ENCODE measurements at places on chromosomes 16 and 17. TPM values are rescaled to one million over a fixed set of nuclear protein-coding genes. Genes with fewer than 3 reads are reported as not detected.
A peak's percentile ranks its signal among the peaks of the same experiment; 100 is the strongest.

- H3K36me3 ChIP-seq, result no peaks in the 10 kb centered on the region
- no peak overlapping the region for H3K4me3 ChIP-seq
- H3K4me1 ChIP-seq, result peaks cover 17% of the 10 kb centered on the region
Measured at GRCh38 chr16:35628976-35629375, 2169.6 kb downstream of the TP53TG3F start.

- H3K4me3 ChIP-seq, result peak overlapping the region; percentile 79
- no peaks in the 10 kb centered on the region for H3K36me3 ChIP-seq
- DNase-seq, result no peak
- H3K27ac ChIP-seq, result peak overlapping the region; percentile 96
- peaks cover 5% of the 10 kb centered on the region for H3K4me1 ChIP-seq
- no peaks in the 10 kb centered on the region for H3K27me3 ChIP-seq
Measured at GRCh38 chr17:67993998-67994361, 2.3 kb downstream of the C17orf58 start.

Gene SCNN1G
- polyA plus RNA-seq, result not detected

DNA sequence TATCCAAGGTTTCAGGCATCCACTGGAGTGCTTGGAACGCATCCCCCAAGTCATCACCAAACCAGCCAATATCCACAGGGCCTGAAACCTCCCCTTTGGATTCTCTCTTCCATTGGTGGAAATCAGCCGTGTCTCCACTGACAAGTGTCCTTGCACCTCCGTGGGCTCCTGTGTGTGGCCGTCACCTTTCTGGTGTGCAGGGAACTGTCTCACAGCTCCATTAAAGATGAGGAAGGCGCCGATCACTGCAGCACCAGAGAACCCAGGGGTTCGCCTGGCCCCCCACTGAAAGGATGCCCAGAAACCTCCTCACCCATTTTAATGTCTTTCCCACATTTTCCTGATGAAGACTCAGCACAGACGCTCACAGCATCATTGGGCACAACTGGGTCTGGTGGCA lies 17.8 kb upstream of the METRNL start:
- H3K27ac ChIP-seq, result no peak overlapping the region
- no peak overlapping the region for H3K4me3 ChIP-seq
- H3K36me3 ChIP-seq, result no peaks in the 10 kb centered on the region
- no peaks in the 10 kb centered on the region for H3K27me3 ChIP-seq
- DNase-seq, result no peak

DNA sequence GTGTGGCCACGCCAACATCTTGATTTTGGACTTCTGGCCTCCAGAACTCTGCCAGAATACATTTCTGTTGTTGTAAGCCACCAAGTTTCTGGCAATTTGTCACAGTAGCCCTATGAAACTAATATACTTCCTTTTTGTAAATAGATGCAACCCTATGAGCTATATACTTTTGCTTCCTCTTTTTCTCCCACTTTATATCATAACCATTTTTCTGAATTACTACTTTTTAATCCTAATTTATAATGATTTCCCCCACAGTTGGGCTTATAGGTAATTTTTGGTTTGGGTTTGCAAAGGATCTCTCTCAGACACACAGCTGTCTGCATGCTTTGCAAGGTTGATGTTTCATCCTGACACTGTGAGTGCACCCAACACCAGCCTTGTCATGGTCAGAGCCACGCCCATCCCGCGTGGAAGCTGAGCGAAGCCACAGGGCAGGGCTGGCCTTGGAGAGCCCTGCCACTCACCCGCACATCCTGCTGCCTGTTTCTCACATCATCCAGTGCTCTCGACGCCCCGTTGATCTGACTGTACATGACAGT lies 5.8 kb downstream of the TRIM25 start:
- peak overlapping the region; percentile 40 for H3K27ac ChIP-seq
- DNase-seq, result peak; percentile 80
- H3K27me3 ChIP-seq, result no peaks in the 10 kb centered on the region
- no peak overlapping the region for H3K4me3 ChIP-seq

Gene AOC2
- 5.7 TPM for polyA plus RNA-seq

Gene ODAD4
- 53.7 TPM for polyA plus RNA-seq

GRCh38 chr16:77308163-77308561 lies 109.0 kb downstream of the SYCE1L start:
- DNase-seq, result no peak
- H3K4me3 ChIP-seq, result no peak overlapping the region
- no peaks in the 10 kb centered on the region for H3K27me3 ChIP-seq
- no peaks in the 10 kb centered on the region for H3K36me3 ChIP-seq
- H3K27ac ChIP-seq, result no peak overlapping the region
- H3K4me1 ChIP-seq, result no peaks in the 10 kb centered on the region

DNA sequence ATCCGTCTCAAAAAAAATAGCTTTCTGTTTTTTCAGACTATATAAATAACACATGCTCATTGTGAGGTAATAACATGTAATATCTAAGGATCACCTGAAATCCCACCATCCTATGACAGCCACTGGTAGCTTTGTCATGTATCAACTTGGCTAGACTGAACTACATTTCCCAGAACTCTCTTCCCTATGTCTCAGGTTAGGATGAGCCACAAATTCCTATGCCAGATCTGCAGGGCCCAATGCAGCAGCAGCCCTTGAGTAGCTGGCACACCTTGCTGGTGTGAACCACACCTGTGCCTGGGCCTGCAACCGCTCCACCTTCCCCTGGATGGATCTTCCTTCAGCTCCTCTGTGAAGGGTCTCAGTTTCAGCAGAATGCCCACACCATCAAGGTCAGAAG lies 28.1 kb downstream of the OGFOD1 start:
- no peak overlapping the region for H3K27ac ChIP-seq
- H3K36me3 ChIP-seq, result no peaks in the 10 kb centered on the region
- no peaks in the 10 kb centered on the region for H3K4me1 ChIP-seq
- no peaks in the 10 kb centered on the region for H3K27me3 ChIP-seq
- no peak for DNase-seq

- DNase-seq, result no peak
- no peaks in the 10 kb centered on the region for H3K4me1 ChIP-seq
- H3K36me3 ChIP-seq, result no peaks in the 10 kb centered on the region
Measured at GRCh38 chr16:1762879-1763520, 8.3 kb downstream of the NME3 start.

DNA sequence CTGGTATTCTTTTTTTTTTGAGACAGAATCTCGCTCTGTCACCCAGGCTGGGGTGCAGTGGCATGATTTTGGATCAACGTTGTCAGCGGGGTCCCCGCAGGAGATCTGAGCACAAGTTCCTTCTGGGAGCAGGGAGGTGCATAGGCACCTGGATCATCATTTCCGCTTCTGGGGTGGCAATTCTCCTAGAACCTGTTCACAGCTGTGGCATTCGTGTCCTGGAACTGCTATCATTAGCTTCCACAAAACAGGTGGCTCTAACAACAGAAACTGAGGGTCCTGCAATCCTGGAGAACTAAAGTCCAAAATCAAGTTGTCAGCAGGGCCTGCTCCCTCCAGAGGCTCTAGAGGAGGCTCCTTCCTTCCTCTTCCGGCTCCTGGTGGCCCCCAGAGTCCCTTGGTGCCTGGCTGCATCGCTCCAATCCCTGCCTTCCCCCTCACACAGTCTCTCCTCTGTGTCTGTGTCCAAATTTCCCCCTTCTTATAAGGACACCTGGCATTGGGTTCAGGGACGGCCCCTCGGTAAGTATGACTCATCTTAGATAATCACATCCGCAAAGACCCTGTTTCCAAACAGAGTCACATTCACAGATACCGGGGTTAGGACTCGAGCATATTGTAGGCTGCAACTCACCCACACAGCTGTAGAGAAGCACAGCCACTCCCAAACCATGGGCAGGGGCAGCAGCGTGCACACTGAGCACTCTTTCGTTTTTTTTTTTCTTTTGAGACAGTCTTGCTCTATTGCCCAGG lies 43.5 kb upstream of the KLHDC4 start:
- H3K27ac ChIP-seq, result no peak overlapping the region
- H3K4me1 ChIP-seq, result peaks cover 16% of the 10 kb centered on the region
- no peak for DNase-seq
- H3K36me3 ChIP-seq, result no peaks in the 10 kb centered on the region
- no peaks in the 10 kb centered on the region for H3K27me3 ChIP-seq

DNA sequence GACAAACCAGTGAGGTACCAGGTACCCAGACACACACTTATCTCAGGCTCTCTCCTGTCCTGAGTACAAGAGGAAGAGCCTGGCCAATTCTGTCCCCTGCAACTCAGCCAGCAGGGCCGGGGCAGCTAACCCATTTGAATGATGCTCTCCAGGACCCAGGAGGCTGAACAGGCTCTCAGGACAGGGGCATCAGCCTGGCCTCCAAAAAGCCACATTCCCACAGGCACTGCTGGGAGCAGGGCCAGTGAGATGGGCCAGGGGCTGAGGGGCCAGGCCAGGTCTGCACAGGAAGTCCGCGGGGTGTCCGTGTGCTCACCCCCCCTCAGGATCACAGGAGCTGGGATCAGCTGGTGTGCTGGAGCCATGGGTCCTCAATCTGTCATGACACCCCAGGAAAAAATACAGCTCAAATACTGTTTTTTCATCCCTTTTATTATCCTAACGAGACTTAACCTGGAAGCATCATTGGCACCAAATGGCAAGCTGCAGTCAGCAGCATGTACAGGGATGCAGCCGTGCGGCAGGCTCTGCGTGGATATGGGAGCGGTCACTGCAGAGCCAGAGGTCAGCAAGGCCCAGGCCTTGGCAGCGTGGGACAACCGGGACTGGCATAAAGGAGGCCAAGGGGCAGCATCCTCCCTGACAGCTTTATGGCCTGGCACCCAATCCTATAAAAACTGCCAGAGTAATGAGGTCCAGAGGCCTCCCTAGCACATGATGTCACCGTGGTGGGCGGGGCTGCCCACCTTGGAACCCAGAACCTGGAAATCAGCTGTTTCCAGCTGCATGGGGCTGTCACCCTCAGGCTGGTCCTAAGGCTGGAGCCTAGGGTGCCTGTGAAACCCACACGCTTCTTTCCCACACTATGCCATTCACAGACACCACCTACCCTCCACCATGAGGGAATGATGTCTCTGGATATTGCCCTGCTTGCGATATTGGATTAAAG lies 276.7 kb downstream of the C16orf95 start:
- peaks cover 12% of the 10 kb centered on the region for H3K4me1 ChIP-seq
- no peaks in the 10 kb centered on the region for H3K36me3 ChIP-seq
- H3K4me3 ChIP-seq, result no peak overlapping the region
- H3K27me3 ChIP-seq, result no peaks in the 10 kb centered on the region
- no peak overlapping the region for H3K27ac ChIP-seq

DNA sequence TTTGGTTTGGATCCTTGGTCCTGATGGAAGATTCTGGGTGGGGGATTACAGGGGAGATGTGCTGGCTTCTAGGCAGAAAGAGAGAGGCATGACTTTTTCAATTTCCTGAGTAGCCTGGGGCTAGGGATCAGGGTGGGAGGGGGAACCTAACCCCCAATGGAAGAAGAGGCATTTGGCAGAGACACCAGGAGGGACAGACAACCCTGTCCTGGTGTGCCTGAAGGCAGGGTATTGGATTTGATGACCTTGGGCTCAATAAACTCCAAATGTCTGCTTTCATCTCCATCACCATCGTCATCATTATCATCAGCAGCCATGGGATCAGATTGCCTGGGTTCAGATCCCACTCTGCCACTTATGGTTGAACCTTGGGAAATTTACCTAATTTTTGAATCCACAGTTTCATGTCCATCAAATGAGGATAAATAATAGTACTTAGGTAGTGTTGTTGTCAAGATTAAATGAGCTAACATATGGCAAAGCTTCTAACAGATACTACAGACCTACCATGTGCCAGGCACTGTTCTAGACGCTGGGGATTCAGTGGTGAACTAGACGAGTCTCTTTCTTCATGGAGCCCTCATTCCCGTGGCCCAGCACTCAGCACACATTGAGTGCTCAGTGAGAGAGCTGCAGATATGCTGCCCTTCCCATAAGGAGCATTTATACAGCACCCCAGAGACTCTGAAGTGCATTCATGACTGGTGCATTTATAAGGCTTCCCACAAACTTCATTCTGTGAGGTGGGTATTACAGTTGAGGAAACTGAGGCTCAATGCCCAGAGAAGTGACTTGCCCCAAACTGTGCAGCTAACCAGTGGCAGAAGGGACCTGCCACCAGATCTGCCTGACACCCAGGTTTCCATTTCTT lies 26.8 kb downstream of the IGFBP4 start:
- H3K4me1 ChIP-seq, result peaks cover 23% of the 10 kb centered on the region
- no peaks in the 10 kb centered on the region for H3K36me3 ChIP-seq
- no peak for DNase-seq

DNA sequence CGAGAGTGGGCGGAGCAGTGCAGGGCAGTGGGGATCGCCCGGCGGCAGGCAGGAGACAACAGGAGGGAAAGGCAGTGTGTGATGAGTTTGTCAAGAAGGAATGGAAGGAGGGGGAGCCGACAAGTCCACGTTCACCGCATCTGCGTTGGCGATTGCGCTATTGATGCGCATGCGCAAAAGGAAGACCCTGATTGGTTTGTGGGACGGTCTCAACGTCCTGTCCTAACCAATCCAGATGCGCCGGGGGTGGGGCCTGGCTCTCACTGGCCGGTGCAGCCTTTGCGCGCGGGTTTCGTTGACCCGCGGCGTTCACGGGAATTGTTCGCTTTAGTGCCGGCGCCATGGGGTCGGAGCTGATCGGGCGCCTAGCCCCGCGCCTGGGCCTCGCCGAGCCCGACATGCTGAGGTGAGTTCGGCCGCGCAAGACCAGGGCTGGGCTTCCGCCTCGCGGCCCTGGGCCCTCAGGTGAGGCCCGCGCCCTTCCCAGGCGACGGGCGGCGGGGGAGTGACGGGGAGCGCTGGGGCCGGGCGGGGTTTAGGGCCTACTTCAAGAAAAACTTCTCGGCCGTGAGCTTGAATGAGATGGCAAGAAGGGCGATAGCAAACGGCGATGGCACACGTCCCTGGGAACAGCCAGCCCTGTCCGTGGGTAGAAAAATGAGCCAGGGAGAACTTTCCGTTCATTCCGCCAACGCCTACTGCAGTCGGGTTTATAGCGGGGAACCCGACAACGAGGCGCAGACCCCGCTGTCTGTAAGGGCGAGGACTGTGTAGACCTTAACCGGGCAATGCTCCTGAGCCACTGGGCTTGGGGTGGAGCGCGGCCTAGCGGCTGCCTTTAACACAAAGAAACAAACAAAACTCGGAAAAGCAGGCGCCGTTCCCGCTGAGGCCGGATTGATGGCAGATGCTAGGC lies at the start of gene ORC6:
TSS of gene ORC6 (plus strand) at position 295 of the 916 bp plus-strand sequence. CDS start at position 342, 47 bp downstream.
- no peaks in the 10 kb centered on the region for H3K27me3 ChIP-seq
- peak within 1 kb of the TSS; percentile 99 for H3K27ac ChIP-seq
- no peaks in the 10 kb centered on the region for H3K36me3 ChIP-seq
- DNase-seq, result peak; percentile 100
- peaks cover 36% of the 10 kb centered on the region for H3K4me1 ChIP-seq

Gene ASGR1
- 21.3 TPM for polyA plus RNA-seq

GRCh38 chr17:83170571-83171260 lies 91.3 kb downstream of the METRNL start:
- H3K36me3 ChIP-seq, result no peaks in the 10 kb centered on the region
- no peak for DNase-seq
- H3K27me3 ChIP-seq, result no peaks in the 10 kb centered on the region

Gene PPP1R1B
- polyA plus RNA-seq, result 63.1 TPM
